ENCODE measurements at places on chromosomes 2 and 18.

DNA sequence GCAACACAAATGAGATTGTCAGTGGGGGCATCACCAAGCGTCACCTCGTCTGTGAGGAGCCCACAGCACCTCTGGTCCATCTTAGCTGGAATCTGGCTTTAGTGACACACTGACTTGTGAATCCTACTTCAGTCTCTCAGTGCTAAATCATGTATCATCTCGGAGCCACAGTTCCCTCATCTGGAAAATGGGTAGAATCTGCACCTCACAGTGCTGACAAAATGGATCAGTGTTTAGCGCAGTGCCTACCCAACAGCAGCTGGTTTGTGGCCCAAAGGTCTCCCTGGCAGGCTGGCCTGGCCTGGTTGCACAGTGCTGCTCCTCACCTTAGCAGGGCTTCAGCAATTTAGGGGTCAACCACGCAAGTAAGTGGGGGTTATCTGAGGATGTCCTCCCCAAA, 10.0 kb downstream of the DBI start:
- DNase-seq: no peak

DNA sequence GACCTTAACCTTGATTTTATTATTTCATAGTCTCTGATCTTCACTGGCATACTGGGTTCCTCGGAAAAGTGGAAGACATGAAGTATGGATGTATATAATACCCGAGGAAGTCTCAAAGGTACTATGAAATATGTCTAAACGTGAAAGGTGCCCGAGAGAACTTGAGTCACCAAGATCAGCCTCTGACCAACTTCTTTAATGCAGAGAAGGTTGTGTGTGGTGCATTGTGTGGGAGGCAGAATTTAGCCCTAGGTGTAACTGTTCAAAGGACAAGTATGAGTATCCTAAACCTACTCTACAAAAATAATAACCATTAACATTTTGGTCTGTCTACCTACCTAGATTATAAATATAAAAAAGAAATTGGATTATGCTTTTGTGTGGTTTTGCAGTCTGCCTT, 36.1 kb downstream of the OSBPL6 start:
- no peak for DNase-seq

- DNase-seq: no peak
Measured at GRCh38 chr2:44121899-44122298, 46.8 kb upstream of the PPM1B start.

DNA sequence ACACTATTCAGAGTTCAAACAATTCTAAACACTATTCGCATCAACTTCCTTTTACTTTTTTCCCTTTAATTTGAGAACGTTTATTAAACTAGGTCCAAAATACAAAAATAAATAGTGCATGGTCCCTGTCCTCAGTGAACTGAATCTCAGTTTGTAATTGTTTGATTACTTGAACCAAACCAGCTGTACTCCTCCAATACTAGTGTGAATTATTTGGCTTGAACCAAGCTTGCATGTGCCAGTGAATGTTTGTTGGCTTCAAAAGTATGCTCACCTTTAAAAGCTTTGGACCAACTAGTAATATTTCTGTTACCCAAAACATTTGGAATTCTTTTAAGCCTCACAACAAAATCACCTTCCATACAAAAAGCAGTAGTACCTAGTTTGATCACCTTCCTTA, 15.5 kb downstream of the CCNT2 start:
- no peak for DNase-seq

DNA sequence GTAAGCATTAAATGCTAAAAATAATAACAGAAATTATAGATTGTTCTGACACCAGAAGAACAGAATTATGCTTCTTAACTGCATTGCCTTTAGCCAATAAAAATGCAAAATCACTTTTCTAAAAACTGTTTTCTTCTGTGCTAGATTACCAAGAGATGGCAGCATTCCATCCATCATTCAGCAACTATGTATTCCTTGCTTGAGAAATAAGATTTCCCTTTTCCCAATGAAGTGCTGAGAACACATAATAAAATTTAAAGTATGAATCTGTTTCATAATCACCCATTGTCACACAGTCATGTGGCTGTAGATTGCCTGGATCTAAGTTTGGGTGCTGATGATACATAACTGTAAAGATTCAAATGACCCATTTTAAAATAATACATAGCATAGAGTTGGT, 504.2 kb downstream of the TDRD15 start:
- DNase-seq: no peak

DNA sequence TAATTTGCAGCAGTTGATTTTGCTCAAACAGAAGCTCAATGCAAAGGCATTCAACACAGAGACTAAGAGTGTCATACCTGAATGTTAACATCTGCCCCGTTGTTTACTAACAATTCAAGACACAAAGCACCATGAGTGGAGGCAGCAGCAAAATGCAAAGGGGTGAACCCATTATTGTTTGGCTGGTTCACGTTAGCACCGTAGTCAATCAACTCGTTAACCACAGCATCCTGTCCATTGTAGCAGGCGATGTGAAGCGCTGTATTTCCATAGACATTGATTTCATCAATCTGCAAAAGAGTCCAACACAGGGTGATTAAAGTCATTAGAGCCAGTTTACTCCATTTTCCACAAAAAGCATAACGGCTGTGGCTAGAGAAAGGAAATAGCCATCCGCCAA, 189.3 kb downstream of the ANKRD44 start:
- DNase-seq: no peak

DNA sequence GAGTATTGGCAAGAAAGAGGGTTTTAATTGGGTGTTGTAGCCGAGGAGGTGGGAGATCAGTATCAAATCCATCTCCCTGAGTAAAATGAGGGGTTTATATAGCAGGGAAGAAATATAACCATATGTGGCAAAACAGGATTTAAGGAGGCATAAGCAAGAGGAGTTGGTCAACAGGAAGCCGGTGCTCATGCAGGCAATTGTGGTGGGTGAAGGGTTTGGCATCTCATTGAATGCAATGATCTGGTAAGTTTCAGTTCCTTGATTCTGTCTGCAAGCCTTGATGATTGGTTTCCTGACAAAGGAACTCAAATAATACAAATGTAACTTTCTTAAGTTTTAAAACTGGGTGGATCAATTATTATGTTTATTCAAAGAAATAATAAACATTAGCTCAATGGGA, 564.4 kb upstream of the LINC00305 start:
- DNase-seq: no peak

- DNase-seq: no peak
Measured at GRCh38 chr2:237665713-237666143, 38.3 kb downstream of the LRRFIP1 start.

DNA sequence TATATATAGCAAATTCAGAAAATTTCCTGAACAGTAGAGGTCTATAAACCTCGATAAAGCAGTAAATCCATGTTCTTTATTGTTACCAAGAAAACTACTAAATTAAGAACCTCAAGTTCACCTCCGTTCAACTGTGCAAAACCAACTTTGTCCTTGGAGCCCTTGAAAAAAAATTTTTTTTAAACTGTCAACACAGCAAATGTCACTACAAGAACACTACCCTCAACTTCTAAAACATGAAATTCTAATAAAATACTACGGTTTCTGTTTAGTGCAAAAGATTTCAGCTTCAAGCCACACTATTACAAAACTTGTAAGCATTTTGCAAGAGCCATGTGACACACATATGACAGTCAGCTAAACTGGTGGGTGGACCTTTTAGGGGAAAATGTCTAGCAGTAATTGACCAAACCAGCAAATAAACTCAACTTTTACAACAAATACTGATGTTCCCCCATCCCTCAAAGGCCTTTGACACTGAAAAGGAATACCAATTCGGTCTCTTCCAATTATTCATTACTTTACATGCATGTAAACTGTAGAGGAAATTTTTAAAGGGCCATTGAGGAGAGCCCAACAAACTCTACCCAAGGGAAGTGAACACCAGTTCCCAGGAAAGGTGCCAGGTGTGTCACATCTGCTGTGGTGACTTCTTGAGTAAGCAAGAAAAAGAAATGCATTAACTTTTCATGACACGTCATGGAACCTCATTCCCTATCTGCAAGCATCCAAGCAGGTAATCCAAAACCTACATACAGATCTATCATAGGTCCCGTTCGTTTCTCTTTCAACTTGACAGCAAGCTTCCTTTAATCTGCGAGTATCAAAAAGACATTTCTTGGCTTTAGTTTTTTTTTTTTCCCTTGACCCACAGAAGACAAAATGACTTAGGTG, 1.4 kb downstream of the RAB1A start:
- DNase-seq: no peak

- DNase-seq: no peak
Measured at GRCh38 chr2:168758970-168759820, 43.2 kb upstream of the NOSTRIN start.

DNA sequence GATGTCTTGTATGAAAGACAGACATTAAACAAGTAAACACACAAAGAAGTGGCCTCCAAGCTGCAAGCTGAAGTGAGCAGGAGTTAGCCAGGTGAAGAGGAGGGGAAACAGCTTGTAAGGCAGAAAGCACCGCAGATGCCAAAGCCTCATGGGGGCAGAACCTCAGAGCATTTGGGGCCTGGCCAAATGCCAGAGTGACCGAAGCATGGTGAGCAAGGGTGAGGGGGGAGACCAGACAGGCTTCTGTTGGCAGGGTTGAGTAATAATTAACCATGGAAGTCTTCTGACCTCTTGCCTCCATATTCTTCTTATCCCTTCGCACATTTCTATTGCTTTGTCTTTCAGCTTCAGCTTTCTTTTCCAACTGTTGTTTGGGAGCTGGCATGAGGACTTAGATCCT, 5.6 kb downstream of the QPCT start:
- DNase-seq: no peak

DNA sequence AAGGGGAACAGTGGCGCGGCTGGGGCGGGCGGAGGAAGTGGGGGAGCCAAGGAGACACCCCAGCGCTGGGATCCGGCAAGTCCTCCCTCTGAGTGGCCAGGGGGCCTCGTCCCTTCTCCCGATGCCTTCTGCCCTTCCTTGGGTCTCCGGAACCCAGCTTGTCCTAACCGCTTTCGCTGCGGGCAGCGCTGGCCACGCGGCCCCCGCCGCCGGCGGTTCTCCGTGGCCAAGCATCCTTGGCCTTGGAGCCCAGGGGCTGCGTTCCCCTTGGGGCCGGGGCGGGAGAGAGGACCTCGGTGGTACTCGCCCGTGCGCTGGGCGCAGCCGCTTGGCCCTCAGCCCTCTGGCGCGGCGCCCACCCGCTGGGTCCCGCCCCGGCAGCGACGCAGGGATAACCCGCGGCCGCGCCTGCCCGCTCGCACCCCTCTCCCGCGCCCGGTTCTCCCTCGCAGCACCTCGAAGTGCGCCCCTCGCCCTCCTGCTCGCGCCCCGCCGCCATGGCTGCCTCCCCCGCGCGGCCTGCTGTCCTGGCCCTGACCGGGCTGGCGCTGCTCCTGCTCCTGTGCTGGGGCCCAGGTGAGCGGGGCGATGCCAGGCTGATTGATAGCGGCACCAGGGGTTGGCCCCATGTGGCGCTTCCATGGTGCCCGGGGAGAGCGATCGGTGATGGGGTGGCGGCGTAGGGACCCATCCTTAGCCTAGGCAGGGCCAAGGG, 128.7 kb downstream of the UXS1 start:
- DNase-seq: peak; percentile 84

GRCh38 chr18:45357686-45358470, 257.4 kb upstream of the SLC14A2 start:
- no peak for DNase-seq

GRCh38 chr2:173394091-173394974, 39.7 kb downstream of the CDCA7 start:
- DNase-seq: no peak

- DNase-seq: no peak
Measured at GRCh38 chr18:25256439-25256838, 95.5 kb downstream of the ZNF521 start.

DNA sequence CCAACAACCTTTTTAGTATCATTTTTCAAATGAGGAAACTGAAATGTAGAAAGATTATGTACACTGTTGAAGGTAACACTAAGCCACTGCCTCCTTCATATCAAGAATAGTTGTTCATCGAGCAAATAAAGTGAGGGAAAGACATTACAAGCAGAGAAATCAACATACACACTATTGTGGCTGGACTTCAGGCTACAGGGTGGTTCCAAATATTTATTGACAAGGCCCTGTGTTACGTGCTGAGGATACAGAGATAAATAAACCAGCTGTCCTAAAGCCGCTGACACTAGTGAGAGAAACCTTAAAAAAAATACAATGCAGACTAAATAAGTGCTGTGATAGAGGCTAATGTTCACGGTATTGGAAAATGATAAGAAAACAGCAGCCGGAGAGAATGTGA, 1.9 kb upstream of the LNPK start:
- no peak for DNase-seq

DNA sequence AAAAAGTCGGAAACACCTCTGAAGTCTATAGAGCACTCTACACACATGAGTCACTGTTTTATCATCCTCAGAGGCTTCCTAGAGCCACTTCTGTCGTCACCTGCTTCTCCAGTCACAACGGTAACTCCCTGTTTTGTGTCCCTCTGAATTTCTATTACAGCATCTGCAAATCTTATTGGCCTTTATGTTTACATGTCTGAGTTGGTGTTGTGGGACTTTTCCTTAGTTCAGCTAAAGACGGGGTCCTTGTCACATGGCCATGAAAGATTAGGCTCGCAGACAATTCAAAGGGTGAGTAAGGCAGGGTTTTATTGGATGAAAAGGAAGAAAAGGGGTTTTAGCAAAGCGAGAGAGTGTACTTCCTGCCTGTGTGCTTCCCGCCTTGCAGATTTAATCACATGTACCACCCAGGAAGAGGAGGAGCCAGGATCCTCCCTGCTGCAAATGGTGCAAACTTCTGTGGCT, 185.6 kb downstream of the LPIN1 start:
- peak; percentile 5 for DNase-seq

- no peak for DNase-seq
Measured at GRCh38 chr2:176002688-176003210, 682 bp upstream of the LNPK start.

DNA sequence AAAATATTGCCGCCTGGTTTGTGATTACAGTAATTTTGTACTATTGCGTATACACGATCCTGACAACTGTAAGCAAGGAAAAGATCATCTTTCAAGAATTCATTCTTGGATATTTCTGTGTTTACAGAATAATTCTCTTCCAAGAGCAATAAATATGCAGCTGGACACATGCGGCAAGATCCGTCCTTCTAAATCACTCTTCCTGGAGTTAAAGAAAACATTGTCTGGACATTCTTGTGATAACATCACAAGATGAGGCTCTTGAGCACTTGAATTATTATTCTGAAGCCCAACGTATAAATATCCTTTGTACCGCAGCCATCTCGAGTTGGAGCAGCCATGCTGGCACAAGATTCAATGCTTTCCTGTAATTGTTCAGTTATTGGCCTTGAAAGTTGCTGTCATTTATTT, 9.9 kb downstream of the FHL2 start:
- no peak for DNase-seq

All from osteocyte (in vitro differentiated cells).